ENCODE measurements at places on chromosomes 7 and 10.

- DNase-seq, result no peak
These were observed 75.4 kb downstream of the RABGEF1 start for GRCh38 chr7:66815951-66816350.

- no peak for DNase-seq
These were observed 155.5 kb upstream of the AHR start for GRCh38 chr7:17142831-17143541.

GRCh38 chr10:1204434-1205326, 148.5 kb downstream of the WDR37 start:
- DNase-seq, result peak; percentile 21

GRCh38 chr7:134532180-134532953, 5.0 kb downstream of the AKR1B10 start:
- DNase-seq, result no peak
